Osteocyte (in vitro differentiated cells): ENCODE measurements at places on chromosomes 3 and 15. TPM values are rescaled to one million over a fixed set of nuclear protein-coding genes. Genes with fewer than 3 reads are reported as not detected.

- DNase-seq, result no peak
Measured at GRCh38 chr3:160587105-160587504, 21.7 kb upstream of the KPNA4 start.

DNA sequence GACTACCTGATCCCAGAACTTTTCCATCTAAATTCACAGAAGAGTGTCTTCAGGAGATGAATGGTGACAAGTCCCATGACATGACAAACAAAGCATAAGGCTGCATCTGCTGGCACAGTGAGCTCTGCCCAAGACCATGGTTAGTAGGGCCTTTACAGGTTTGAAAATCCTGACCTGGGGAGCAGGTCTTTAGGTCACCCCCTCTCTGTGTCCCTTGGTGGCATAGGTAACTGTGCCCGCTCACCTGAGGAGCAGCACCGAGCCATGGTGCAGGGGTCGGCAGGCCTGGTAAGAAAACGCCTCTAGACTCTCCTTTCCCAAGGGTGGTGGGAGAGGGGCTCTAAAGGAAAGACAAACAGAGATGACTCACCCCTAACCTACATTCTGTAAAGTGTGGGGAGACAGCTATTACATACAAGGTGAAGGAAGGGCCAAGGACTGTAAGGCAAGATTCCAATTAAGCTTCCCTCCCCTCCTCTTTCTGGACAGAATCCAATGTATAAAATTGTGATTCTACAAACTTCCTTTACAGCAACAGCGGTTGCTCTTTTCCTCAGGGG is 74.0 kb downstream of the SATB1 start:
- no peak for DNase-seq

DNA sequence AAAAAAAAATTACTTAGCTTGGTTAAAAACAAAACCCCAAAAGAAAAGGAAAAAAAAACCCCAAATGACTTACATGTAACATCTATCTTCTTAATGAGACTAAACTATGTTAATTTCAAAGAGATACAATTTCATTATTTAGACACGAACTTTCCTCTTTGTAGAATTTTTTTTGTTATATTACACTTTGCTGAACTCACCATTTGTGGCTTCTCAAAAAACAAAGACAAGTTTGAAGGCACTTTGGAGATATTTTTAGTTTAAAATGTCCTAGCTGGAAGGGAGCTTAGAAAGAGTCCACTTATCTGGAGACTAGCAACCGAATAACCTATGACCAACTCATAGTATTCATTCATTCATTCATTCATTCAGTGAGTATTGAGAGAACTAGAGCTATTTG is 301.7 kb upstream of the ROPN1 start:
- DNase-seq, result no peak

- DNase-seq, result no peak
Measured at GRCh38 chr15:50227076-50227475, 38.5 kb downstream of the HDC start.

Gene TADA3
- total RNA-seq, result 63.4 and 66.0 TPM in 2 replicates

Gene GOLGA6B
- total RNA-seq, result not detected in 2 replicates
